ENCODE measurements at places on chromosomes 3 and 15.

- no peaks in the 10 kb centered on the region for H3K4me1 ChIP-seq
- DNase-seq = no peak
- H3K27me3 ChIP-seq = no peaks in the 10 kb centered on the region
- H3K36me3 ChIP-seq = no peaks in the 10 kb centered on the region
- H3K27ac ChIP-seq = no peak overlapping the region
These were observed 86.2 kb downstream of the MITF start for GRCh38 chr3:69825446-69825845.

GRCh38 chr15:28289694-28290463 is 32.1 kb downstream of the HERC2 start:
- no peak overlapping the region for H3K27ac ChIP-seq
- no peaks in the 10 kb centered on the region for H3K27me3 ChIP-seq
- H3K4me3 ChIP-seq = no peak overlapping the region
- DNase-seq = no peak

- H3K4me3 ChIP-seq = no peak overlapping the region
- no peaks in the 10 kb centered on the region for H3K4me1 ChIP-seq
- H3K36me3 ChIP-seq = no peaks in the 10 kb centered on the region
- no peaks in the 10 kb centered on the region for H3K27me3 ChIP-seq
- no peak for DNase-seq
These were observed 9.0 kb downstream of the UBXN7 start for GRCh38 chr3:196423044-196423781.

GRCh38 chr3:31937225-31937624 is 43.8 kb downstream of the OSBPL10 start:
- DNase-seq = no peak
- no peaks in the 10 kb centered on the region for H3K27me3 ChIP-seq
- H3K4me3 ChIP-seq = no peak overlapping the region
- no peak overlapping the region for H3K27ac ChIP-seq
- H3K36me3 ChIP-seq = peaks cover 1% of the 10 kb centered on the region

DNA sequence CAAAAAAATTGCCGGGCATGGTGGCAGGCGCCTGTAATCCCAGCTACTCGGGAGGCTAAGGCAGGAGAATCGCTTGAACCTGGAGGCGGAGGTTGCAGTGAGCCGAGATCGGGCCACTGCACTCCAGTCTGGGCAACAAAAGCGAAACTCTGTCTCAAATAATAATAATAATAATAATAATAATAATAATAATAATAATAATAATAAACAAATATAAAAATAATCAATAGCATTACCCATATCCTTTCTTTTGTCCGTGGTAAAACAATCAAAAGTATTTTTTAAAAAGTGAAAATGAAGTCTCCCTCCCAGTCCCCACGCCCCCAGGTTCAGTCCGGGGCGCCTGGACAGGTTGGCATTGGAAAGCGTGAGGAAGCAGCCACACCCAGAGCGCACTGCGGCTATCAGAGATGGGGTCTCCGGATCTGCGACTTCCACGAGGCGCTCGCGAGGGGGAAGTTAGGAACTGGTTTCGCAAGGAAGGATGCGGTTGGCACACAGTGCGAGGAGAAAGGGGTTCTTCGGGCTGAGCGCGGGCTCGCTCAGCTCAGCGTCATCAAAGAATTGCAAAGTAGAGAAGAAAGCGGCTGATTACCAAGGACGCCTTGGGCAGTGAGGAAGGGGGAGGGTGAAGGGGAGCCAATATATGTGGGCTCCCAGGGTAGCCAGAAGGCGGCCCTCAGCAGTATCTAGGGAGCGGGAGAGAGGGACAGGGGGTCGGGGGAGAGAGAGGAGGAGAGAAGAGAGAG is 69.5 kb upstream of the EPHB3 start:
- DNase-seq = no peak
- H3K27ac ChIP-seq = no peak overlapping the region
- peaks cover 5% of the 10 kb centered on the region for H3K4me1 ChIP-seq
- H3K4me3 ChIP-seq = no peak overlapping the region

GRCh38 chr3:194318511-194319161 is 32.5 kb downstream of the CPN2 start:
- no peaks in the 10 kb centered on the region for H3K36me3 ChIP-seq
- H3K27me3 ChIP-seq = no peaks in the 10 kb centered on the region
- DNase-seq = no peak
- peaks cover 12% of the 10 kb centered on the region for H3K4me1 ChIP-seq

GRCh38 chr3:105967117-105967516 is 98.3 kb upstream of the CBLB start:
- no peak for DNase-seq
- H3K36me3 ChIP-seq = no peaks in the 10 kb centered on the region
- H3K4me1 ChIP-seq = no peaks in the 10 kb centered on the region
- no peaks in the 10 kb centered on the region for H3K27me3 ChIP-seq
- H3K27ac ChIP-seq = no peak overlapping the region

DNA sequence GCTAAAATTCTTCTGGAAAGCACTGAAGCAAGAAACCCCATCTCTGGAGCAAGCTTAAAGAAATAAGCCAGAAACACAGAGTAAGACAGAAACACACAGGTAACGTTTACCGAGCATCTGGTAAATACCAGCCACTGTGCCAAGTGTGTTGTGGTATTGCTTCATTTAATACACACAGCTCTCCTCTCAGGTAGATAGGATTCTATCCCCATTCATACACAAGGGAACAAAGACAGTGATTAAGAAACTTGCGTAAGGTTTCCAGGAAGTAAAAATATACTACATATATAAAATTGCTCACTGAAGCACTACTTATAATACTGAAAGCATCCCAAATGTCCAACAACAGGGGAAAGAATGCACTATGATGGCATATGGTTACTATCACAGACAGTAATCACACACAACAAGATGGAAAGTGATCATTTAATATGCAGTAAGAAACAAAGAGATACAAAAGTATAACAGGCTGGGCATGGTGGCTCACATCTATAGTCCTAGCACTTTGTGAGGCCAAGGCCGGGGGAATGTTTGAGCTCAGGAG is 27.5 kb downstream of the TAMM41 start:
- peaks cover 49% of the 10 kb centered on the region for H3K36me3 ChIP-seq
- no peak overlapping the region for H3K4me3 ChIP-seq
- no peak for DNase-seq
- H3K27ac ChIP-seq = no peak overlapping the region
- H3K27me3 ChIP-seq = no peaks in the 10 kb centered on the region

DNA sequence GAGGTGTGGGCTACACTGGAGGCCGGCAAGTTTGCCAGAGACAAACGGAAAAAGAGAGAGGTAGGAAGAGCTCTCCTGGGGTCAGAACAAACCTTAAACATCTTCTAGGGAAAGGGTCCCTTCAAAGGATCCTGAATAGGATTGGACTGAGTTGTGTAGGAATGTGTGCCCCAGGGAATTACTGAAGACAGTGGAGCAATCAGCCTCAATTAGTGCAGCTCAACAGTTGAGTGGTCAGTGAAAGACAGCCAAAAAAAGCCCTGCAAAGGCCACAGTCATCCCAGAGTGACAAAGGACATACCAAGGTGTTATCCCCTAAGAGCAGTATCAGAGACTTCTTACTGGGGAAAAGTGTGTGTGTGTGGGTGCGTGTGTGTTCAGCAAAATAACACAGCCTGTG is 70.3 kb downstream of the NUP210 start:
- no peak overlapping the region for H3K27ac ChIP-seq
- no peaks in the 10 kb centered on the region for H3K27me3 ChIP-seq
- peaks cover 94% of the 10 kb centered on the region for H3K36me3 ChIP-seq
- no peak for DNase-seq
- H3K4me3 ChIP-seq = no peak overlapping the region
- H3K4me1 ChIP-seq = peaks cover 27% of the 10 kb centered on the region

DNA sequence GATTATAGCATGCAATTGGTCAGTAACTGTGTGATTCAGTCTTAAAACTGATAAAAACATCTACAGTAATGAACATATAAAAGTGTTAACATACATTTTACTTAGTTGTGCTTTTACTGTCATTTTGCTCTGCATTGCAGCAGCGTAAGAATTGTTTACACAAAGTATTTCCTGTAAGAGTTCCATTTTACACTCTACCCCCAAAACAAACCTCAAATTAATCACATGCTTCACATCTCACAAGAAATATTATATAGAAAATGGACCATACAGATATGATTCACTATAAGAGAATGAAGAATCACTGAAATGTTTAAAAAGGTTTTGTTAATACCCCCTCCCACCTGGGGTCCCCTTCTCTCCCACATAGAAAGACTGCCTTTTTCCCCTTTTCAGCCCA is 225.9 kb upstream of the LRRN1 start:
- H3K27ac ChIP-seq = no peak overlapping the region
- no peaks in the 10 kb centered on the region for H3K27me3 ChIP-seq
- H3K4me3 ChIP-seq = no peak overlapping the region
- H3K4me1 ChIP-seq = no peaks in the 10 kb centered on the region
- no peak for DNase-seq

DNA sequence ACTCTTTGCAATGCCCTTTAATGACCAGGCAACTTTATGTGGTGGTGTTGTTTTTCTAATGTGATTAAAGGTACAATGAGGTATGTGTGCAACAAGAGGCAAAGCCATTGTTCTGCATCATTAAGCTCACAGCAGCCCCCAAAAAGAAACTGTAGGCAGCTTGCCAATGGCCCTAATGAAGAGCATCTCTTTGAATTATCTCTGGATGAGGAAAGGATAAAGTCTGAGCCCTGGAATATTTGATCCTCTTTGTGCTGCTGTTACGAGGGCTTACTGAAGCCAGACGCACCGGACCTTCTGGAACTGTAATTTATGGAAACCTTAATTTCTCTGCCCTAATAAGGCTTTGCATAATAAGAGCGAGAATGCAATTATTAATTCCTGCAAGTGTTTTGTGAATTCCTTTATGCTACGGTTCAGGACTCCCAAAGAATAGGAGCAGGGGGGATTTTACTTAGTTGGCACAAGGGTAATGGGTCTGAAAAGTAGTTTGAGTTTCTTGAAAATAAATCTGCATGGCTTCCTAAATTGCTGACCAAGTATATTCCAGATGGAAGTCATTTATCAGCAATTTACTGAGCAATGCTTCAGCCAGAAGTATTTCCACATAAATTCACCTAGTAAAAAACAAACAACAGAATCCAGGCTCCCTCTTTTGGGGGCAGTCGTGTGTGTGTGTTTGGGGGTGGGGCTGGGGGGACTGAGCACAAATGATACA is 193.4 kb downstream of the PDZRN3 start:
- H3K4me3 ChIP-seq = no peak overlapping the region
- DNase-seq = no peak
- no peaks in the 10 kb centered on the region for H3K4me1 ChIP-seq
- H3K27me3 ChIP-seq = no peaks in the 10 kb centered on the region
- H3K36me3 ChIP-seq = no peaks in the 10 kb centered on the region
- no peak overlapping the region for H3K27ac ChIP-seq

DNA sequence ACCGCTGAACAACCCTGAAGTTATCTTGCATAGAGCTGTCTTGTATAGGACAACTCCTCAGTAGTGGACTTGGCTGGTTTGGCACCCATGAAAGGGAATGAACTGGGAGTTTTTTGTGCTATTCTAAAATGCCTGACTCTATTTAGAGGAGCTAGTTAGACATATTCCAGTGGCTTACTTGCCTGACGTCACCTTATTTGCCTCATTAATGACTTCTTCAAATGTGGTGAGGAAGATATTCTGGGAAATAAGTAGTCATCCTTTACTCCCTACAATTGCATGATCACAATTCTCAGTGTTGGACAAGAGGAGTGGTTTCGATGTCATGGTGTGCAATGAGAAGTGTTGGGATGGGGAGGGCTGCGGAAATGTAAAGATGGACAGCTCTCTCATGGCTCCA is 509.2 kb upstream of the MDFIC2 start:
- H3K4me3 ChIP-seq = no peak overlapping the region
- H3K4me1 ChIP-seq = no peaks in the 10 kb centered on the region
- peaks cover 1% of the 10 kb centered on the region for H3K27me3 ChIP-seq
- DNase-seq = no peak

GRCh38 chr15:38266247-38266986 is 13.8 kb downstream of the SPRED1 start:
- no peaks in the 10 kb centered on the region for H3K36me3 ChIP-seq
- no peaks in the 10 kb centered on the region for H3K4me1 ChIP-seq
- no peak overlapping the region for H3K4me3 ChIP-seq
- H3K27ac ChIP-seq = no peak overlapping the region

DNA sequence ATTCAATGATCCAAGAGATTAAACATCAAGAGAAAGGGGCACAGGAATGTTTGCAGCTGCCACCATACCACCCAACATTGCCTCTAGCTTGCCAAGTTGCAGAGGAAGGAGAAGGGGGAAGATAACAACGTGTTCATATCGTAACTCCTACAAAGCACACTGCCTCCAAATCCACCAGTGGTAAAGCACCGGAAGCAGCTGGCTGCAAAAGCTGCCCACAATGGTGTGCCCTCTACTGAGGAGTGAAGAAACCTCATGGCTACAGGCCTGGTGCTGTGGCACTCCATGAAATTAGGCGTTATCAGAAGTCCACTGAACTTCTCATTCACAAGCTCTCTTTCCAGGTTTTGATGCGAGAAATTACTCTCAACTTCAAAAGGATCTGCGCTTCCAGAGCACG is 263.9 kb upstream of the STT3B start:
- no peak for DNase-seq
- H3K4me3 ChIP-seq = no peak overlapping the region
- no peaks in the 10 kb centered on the region for H3K36me3 ChIP-seq
- no peak overlapping the region for H3K27ac ChIP-seq
- peaks cover 9% of the 10 kb centered on the region for H3K27me3 ChIP-seq

GRCh38 chr3:66010739-66011655 is 27.7 kb downstream of the MAGI1 start:
- no peak overlapping the region for H3K4me3 ChIP-seq
- DNase-seq = no peak
- H3K36me3 ChIP-seq = no peaks in the 10 kb centered on the region
- H3K27me3 ChIP-seq = no peaks in the 10 kb centered on the region
- no peak overlapping the region for H3K27ac ChIP-seq
- H3K4me1 ChIP-seq = no peaks in the 10 kb centered on the region

- no peak for DNase-seq
- H3K27me3 ChIP-seq = no peaks in the 10 kb centered on the region
- no peak overlapping the region for H3K27ac ChIP-seq
- H3K4me3 ChIP-seq = no peak overlapping the region
These were observed 9.6 kb downstream of the CMC1 start for GRCh38 chr3:28250999-28251398.

GRCh38 chr15:99449514-99449913 is 116.3 kb upstream of the MEF2A start:
- H3K4me3 ChIP-seq = no peak overlapping the region
- no peaks in the 10 kb centered on the region for H3K36me3 ChIP-seq
- H3K4me1 ChIP-seq = peaks cover 44% of the 10 kb centered on the region
- no peaks in the 10 kb centered on the region for H3K27me3 ChIP-seq
- H3K27ac ChIP-seq = no peak overlapping the region

GRCh38 chr3:120093911-120094775 is at the start of gene GSK3B:
Gene GSK3B, minus strand, starts transcription at chr3:120094447. Its CDS starts 1,013 bp downstream, at chr3:120093434.
- H3K36me3 ChIP-seq = no peaks in the 10 kb centered on the region
- no peak for DNase-seq
- no peaks in the 10 kb centered on the region for H3K27me3 ChIP-seq
- peak within 1 kb of the TSS; percentile 100 for H3K27ac ChIP-seq
- peak within 1 kb of the TSS; percentile 98 for H3K4me3 ChIP-seq
- H3K4me1 ChIP-seq = peaks cover 26% of the 10 kb centered on the region

GRCh38 chr3:190119461-190120268 is 1.0 kb downstream of the P3H2 start:
- H3K27ac ChIP-seq = no peak overlapping the region
- H3K27me3 ChIP-seq = peaks cover 24% of the 10 kb centered on the region
- H3K36me3 ChIP-seq = no peaks in the 10 kb centered on the region
- H3K4me3 ChIP-seq = no peak overlapping the region
- peaks cover 4% of the 10 kb centered on the region for H3K4me1 ChIP-seq
- no peak for DNase-seq

Measured in B cell (primary cell).